Stimulated activated CD4-positive, alpha-beta T cell treated with anti-CD3 and anti-CD28 coated beads, Interleukin-12 subunit alpha, Interleukin-12 subunit beta, amount 100 ng/mL, for 24 hours (primary cell): ENCODE measurements at places on chromosomes 12 and 14.

DNA sequence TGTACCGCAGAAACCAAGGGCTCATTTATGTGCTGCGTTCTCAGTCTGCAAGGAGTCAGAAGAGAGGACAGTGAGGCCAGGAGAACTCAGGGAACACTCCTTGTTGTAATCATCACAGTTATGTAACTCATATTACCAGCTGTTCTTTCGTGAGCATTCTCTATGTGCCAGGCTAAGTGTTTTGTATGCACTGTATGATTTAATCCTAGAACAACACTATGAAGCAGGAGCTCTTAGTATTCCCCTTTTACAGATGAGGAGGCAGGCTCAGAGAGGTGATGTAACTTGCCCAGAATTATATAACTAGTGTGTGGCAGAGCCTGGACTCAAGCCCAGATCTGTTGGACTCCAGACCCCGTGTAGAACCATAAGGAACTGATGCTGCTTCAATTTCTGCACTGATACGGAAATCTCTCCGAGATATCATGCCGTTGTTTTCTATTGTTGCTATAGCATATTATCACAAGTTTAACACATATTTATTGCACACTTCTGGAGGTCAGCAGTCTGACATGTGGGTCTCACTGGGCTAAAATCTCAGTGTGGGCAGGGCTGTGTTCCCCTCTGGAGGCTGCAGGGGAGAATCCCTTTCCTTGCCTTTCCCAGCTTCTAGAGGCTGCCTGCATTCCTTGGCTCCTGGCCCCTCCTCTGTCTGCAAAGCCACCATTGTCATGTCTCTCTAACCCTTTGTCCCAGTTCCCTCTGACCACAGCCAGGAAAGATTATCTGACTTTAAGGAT, 16.3 kb upstream of the CD9 start:
- no peak for DNase-seq

GRCh38 chr12:23352670-23353069, 596.8 kb downstream of the SOX5 start:
- no peak for DNase-seq

DNA sequence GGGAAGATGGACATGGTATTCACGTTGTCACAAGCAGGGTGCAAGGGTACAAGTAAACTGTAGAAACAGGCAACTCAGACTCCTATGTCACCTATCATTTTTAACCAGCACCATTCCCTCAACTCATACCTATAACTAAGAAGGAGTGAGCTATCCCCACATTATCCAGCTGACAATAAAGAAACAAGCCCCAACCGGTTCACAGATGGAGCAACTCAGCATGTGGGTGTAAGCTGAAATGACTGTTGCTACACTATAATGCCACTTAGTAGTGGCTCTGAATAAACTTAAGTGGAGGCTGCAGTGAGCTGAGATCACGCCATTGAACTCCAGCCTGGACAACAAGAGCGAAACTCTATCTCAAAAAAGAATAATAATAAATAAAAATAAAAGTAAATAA, 829.5 kb upstream of the MDGA2 start:
- DNase-seq = no peak

GRCh38 chr12:91702843-91703425, 442.7 kb downstream of the BTG1 start:
- DNase-seq = no peak

- DNase-seq = no peak
Observed at GRCh38 chr14:101055106-101055662, 151.7 kb upstream of the RTL1 start.

- DNase-seq = no peak
Observed at GRCh38 chr12:12654691-12655460, 41.1 kb downstream of the GPR19 start.

GRCh38 chr14:96125536-96125935, 79.1 kb upstream of the BDKRB2 start:
- no peak for DNase-seq

GRCh38 chr14:22008766-22009165, 335.1 kb upstream of the OR4E1 start:
- no peak for DNase-seq

- DNase-seq = peak; percentile 41
Observed at GRCh38 chr12:11719678-11720099, 70.2 kb downstream of the ETV6 start.

DNA sequence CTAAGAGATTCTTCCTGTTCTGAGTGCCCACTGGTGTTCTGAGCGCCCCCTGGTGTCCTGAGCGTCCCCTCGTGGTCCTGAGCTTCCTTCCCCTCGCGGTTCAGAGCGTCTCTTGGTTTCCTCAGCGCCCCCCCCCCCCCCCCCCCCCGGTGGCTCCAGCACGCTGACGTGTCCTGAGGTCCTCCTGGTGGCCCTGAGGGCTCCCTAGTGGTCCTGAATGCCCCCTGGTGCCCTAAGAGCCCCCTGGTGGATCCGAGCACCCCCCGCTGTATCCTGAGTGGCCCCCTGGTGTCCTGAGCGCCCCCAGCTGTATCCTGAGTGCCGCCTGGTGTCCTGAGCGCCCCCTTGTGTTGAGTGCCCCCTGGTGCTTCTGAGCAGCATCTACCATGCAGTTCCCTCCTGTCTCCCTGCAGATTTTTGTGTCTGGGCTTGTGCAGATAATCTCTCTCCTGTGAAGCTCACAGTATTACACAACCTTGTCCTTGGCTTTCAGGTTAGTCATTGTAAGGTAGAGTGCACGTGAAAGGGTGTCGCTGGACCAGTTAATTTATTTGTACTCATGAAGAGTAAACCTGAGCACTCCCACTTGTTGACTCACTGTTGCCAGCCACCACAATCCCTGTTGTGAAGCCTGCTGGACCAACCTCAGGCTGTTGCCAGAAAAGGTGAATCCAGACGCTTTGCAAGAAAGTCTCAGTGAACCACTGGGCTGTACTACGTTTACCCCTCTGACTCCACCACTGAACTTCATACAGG, 1168.4 kb downstream of the TMEM121 start:
- peak; percentile 70 for DNase-seq

GRCh38 chr12:26271889-26272492, 76.6 kb downstream of the SSPN start:
- DNase-seq = no peak

GRCh38 chr12:57604454-57604991, at the start of gene DTX3:
TSS of gene DTX3 (plus strand) at chr12:57604824. CDS start at chr12:57606518, 1,694 bp downstream.
- peak; percentile 24 for DNase-seq

DNA sequence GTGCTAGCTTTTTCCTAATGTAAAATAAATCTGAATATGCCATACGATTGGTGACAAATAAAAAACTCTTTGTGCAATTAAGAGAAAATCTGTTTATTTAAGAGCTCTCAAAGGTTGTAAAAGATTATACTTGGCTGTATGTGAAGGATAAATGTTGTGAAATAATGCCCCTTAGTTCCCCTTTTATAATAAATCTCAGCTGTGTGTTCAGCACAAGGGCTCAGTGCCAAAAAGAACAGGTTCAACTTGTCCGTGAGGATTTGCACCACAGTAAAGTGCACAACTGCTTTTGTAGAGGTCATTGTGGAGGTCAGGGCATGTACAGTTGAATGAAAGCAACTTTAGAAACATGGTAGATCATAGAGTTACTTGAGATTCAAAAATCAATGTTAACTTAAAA, 118.6 kb downstream of the TRMT5 start:
- DNase-seq = no peak

GRCh38 chr12:38983117-38983571, 77.8 kb upstream of the CPNE8 start:
- DNase-seq = no peak

- DNase-seq = no peak
Observed at GRCh38 chr12:9851050-9851449, 18.1 kb downstream of the CLEC2B start.
